ENCODE measurements at places on chromosomes 6 and 20.

DNA sequence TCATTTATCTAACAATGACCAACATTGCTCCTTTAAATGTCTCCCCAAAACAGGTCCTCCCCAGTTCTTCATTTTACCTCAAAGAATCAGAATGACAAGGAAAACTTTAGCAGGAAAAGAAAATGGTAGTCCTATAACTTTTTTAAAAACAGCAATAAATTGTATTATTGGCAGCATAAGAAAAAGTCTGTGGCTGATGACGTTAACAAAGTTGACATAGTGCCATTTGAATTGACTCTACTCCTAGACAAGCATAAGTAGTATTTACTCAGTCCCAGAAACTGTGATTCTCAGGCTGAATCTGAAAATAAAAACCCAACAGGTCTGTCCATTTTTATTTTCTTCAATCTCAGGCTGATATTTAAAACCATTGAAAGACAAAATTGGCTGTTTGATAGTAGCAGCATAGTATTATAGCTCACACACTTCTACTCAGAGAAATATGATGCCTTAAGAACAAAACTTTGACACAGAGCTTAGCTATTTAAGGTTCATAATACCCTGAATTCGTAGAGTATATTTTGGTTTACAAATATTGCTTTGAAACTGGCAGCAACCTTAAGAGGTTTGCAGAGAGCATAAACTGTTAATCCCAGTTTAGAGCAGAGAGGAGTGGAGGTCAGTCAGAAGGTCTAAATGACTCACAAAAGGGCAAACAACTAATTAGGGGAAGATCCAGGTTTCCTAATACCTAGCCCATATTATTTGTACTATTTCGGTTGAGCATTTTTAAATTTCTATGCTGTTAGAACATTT, 35.0 kb upstream of the TENT5A start:
- DNase-seq, result no peak
- no peak overlapping the region for H3K27ac ChIP-seq
- H3K4me3 ChIP-seq, result no peak overlapping the region
- no peaks in the 10 kb centered on the region for H3K27me3 ChIP-seq

DNA sequence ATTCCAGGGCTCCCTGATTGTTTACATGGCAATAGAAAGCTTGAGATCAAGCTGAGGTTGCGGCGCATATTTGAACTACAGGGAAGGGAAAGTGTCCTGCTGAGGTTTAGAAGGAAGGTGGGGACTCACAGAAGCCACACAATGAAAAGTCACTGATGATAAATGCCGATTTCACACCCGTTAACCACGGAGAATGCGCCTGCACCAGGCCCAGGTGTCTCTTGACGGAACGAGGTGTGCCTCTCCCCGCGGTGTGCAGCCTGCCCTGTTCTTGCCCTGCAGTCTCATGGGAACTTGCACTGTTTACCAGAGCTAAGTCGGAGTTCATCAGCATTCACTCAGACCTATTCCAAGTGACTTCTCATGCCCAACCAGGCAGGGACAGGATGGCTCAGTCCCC, 90.3 kb downstream of the LY86 start:
- no peak for DNase-seq
- no peak overlapping the region for H3K4me3 ChIP-seq

GRCh38 chr20:44788706-44789456, 21.5 kb downstream of the RIMS4 start:
- H3K4me1 ChIP-seq, result no peaks in the 10 kb centered on the region
- H3K27ac ChIP-seq, result no peak overlapping the region
- peaks cover 36% of the 10 kb centered on the region for H3K27me3 ChIP-seq
- no peak overlapping the region for H3K4me3 ChIP-seq

GRCh38 chr6:34650823-34651222, 45.7 kb downstream of the ILRUN start:
- H3K4me3 ChIP-seq, result no peak overlapping the region
- H3K27me3 ChIP-seq, result no peaks in the 10 kb centered on the region
- no peak overlapping the region for H3K27ac ChIP-seq
- no peak for DNase-seq

DNA sequence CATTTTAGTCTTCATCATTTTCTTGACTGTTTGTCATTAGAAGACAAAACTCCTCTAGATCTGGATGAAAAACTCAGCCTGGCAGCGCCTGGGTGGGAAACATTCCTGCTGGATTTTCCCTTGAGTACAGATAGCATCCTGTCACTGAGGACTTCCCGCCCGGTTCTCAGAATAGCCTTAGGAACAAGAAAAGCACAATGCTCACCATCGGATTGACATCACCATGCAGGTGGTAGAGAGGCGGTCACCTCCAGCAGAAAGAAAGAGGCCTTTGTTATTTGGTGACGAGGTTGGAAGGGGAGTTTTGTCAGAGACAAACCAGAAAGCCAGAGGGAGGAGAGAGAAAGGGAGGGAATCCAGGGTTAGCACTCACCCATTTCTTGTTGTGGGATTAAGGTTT, 39.8 kb downstream of the KIF25 start:
- DNase-seq, result no peak
- no peak overlapping the region for H3K4me3 ChIP-seq
- no peaks in the 10 kb centered on the region for H3K4me1 ChIP-seq
- peaks cover 2% of the 10 kb centered on the region for H3K27me3 ChIP-seq
- H3K36me3 ChIP-seq, result no peaks in the 10 kb centered on the region

DNA sequence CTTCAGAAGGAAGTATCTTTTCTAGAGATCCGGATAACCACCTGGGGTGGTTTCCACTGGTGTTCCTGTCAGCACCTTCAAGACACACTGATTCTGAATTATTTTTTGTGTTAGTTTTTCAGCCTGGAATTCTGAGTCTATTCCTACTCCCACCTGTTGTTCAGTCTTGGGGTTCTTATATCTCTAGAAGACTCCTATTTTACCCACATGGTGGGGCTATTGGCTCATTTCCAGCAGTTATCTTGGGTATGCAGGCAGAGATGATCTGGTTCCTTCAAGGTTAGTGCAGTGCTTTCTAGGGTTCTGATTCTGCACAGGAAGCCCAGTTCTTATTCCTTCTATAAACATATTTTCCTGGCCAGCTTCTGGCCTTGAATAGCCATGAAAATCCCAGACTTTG, 175.6 kb upstream of the PDE7B start:
- H3K4me1 ChIP-seq, result no peaks in the 10 kb centered on the region
- peak; percentile 59 for DNase-seq

DNA sequence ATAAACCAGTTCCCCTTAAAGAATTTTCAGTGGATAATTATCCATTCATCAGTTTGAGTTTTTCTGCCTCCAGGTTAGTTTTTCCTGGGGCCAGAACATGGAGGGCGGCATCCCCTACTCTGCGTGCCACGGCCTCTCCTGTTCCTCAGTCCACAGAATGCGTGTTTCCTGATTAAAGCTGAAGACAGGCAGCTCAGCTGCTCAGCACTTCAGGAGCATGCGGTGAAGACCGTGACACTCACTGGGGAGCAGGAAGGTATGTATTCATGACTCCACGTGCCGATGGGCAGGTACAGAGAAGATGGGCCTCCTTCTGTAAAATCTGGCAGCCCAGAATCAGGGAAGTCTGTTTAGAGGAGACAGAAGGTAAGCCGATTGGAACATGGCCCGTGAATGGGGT, 2.0 kb upstream of the THBS2 start:
- H3K4me3 ChIP-seq, result no peak overlapping the region
- no peaks in the 10 kb centered on the region for H3K36me3 ChIP-seq
- no peak for DNase-seq
- peaks cover 15% of the 10 kb centered on the region for H3K4me1 ChIP-seq

DNA sequence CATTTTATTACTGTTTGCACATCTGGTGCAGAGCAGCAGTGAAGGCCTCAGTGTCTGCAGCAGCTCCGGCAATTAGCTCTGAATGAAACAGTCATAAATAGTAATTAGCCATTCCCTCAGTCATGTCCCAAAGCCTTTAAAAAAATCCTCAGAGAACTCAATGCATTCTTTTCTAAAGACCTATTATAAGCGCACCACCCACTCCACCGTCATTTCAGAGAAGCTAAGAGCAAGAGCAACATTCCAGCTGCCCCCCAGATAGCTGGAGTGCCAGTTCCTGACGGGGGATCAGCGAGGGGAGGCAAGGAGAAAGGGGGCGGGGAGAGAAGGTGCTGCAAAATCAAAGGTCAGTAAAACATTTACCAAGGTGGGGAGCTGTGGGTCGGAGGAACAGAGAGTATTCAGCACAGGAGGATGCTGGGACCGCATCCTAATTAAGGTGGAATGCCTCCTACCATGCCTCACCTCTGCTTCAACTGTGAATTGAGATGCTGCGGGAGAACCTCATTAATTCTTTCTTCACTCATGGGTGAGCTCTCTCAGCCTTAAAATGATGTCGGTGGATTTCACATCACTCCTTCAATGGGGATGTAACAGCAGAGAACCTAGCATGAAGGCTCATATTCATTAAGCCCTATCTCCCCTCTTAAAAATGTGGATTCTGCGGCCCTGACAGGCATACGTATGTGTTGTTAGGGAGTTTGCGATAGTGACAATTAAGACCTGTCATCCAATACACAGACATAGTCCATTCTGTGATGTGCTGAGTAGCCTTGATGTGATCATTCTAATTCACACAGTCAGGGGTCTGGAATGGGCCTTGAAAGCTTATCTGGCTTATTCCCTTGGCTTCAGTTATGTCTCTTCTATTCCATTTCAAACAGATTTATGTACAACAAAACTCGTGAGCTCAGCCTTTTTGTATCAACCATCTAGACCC, 469.5 kb upstream of the NRSN1 start:
- H3K27ac ChIP-seq, result no peak overlapping the region
- H3K27me3 ChIP-seq, result no peaks in the 10 kb centered on the region
- DNase-seq, result no peak
- no peak overlapping the region for H3K4me3 ChIP-seq
- H3K4me1 ChIP-seq, result no peaks in the 10 kb centered on the region

GRCh38 chr6:146775220-146775619, 176.4 kb downstream of the ADGB start:
- H3K4me1 ChIP-seq, result peaks cover 5% of the 10 kb centered on the region
- H3K36me3 ChIP-seq, result no peaks in the 10 kb centered on the region
- H3K27me3 ChIP-seq, result no peaks in the 10 kb centered on the region
- no peak overlapping the region for H3K27ac ChIP-seq
- DNase-seq, result no peak

GRCh38 chr20:45229264-45230056, 8.3 kb downstream of the SEMG2 start:
- peaks cover 6% of the 10 kb centered on the region for H3K27me3 ChIP-seq
- H3K4me1 ChIP-seq, result no peaks in the 10 kb centered on the region
- no peaks in the 10 kb centered on the region for H3K36me3 ChIP-seq
- no peak overlapping the region for H3K4me3 ChIP-seq

GRCh38 chr6:122553697-122554096, 56.5 kb upstream of the PKIB start:
- H3K4me3 ChIP-seq, result no peak overlapping the region
- H3K36me3 ChIP-seq, result no peaks in the 10 kb centered on the region
- DNase-seq, result no peak
- H3K4me1 ChIP-seq, result no peaks in the 10 kb centered on the region

- DNase-seq, result no peak
- peaks cover 10% of the 10 kb centered on the region for H3K27me3 ChIP-seq
- no peak overlapping the region for H3K27ac ChIP-seq
Observed at GRCh38 chr6:160945516-160946177, 45.9 kb upstream of the MAP3K4 start.

- H3K27me3 ChIP-seq, result peaks cover 27% of the 10 kb centered on the region
- no peak overlapping the region for H3K27ac ChIP-seq
Observed at GRCh38 chr6:44373051-44373450, 14.5 kb upstream of the CDC5L start.

GRCh38 chr20:44585057-44585963, 2.9 kb downstream of the PKIG start:
- DNase-seq, result no peak
- H3K4me3 ChIP-seq, result no peak overlapping the region
- no peak overlapping the region for H3K27ac ChIP-seq
- H3K36me3 ChIP-seq, result no peaks in the 10 kb centered on the region
- no peaks in the 10 kb centered on the region for H3K27me3 ChIP-seq

DNA sequence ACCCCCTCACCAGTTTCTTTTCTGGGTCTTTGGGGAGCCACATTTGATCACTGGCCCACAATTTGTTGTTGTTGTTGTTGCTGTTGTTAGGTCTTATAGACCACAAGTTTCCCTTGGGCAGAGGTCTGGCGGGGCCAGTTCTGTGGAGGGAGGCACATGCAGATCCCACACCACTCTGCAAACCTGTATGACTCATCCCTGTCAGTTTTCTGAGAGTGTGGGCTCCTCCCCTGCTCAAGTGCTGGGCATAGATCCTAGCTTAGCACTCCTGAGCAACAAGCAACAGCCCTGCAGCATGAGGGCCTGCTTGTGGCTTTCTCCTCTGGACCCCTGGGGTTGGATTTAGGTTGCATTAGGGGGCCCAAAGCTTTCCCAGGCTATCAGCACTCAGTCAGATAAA, 411.1 kb upstream of the HTR1E start:
- H3K4me3 ChIP-seq, result no peak overlapping the region
- H3K27ac ChIP-seq, result no peak overlapping the region
- no peaks in the 10 kb centered on the region for H3K36me3 ChIP-seq
- no peaks in the 10 kb centered on the region for H3K27me3 ChIP-seq

- no peaks in the 10 kb centered on the region for H3K27me3 ChIP-seq
- H3K36me3 ChIP-seq, result no peaks in the 10 kb centered on the region
- H3K27ac ChIP-seq, result peak overlapping the region; percentile 98
- H3K4me3 ChIP-seq, result peak overlapping the region; percentile 23
- peak; percentile 77 for DNase-seq
- peaks cover 66% of the 10 kb centered on the region for H3K4me1 ChIP-seq
Observed at GRCh38 chr20:32972181-32973076, 31.8 kb downstream of the SUN5 start.

- DNase-seq, result no peak
- H3K4me1 ChIP-seq, result no peaks in the 10 kb centered on the region
- no peaks in the 10 kb centered on the region for H3K27me3 ChIP-seq
Observed at GRCh38 chr20:20525756-20526155, 157.9 kb downstream of the INSM1 start.

DNA sequence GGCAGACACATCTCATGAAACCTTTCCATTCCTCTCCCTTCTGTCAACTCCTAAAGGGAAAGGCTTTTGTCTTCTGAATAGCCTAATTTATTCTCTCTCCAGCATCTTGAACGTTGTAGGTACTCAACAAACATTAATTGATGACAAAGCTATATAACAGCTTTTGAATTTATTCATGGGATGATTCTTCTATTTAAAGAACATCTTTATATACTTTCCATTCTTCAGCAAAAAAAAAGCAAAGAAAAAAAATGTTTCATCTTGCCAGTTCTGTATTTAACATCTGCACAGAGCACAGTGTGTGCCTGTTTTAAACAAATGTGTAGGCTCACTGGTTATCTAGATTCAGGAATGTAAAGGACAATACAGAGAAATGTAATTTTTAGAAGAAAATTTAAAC, 648.7 kb downstream of the KIF16B start:
- H3K4me1 ChIP-seq, result no peaks in the 10 kb centered on the region
- H3K4me3 ChIP-seq, result no peak overlapping the region
- no peaks in the 10 kb centered on the region for H3K36me3 ChIP-seq
- peaks cover 2% of the 10 kb centered on the region for H3K27me3 ChIP-seq
- H3K27ac ChIP-seq, result no peak overlapping the region

- no peaks in the 10 kb centered on the region for H3K27me3 ChIP-seq
- H3K4me1 ChIP-seq, result peaks cover 23% of the 10 kb centered on the region
- H3K27ac ChIP-seq, result no peak overlapping the region
- no peak overlapping the region for H3K4me3 ChIP-seq
Observed at GRCh38 chr6:35048031-35048613, 93.0 kb downstream of the TCP11 start.

- DNase-seq, result no peak
- no peaks in the 10 kb centered on the region for H3K27me3 ChIP-seq
- no peak overlapping the region for H3K27ac ChIP-seq
- no peaks in the 10 kb centered on the region for H3K36me3 ChIP-seq
- no peaks in the 10 kb centered on the region for H3K4me1 ChIP-seq
Observed at GRCh38 chr6:123418071-123418470, 218.7 kb downstream of the TRDN start.

- H3K4me1 ChIP-seq, result no peaks in the 10 kb centered on the region
- DNase-seq, result no peak
- H3K27ac ChIP-seq, result no peak overlapping the region
- H3K36me3 ChIP-seq, result no peaks in the 10 kb centered on the region
- no peak overlapping the region for H3K4me3 ChIP-seq
Observed at GRCh38 chr6:154932515-154933027, 62.5 kb upstream of the TIAM2 start.

Data from T-cell (primary cell).